ENCODE measurements at places on chromosomes 6 and 20.
A peak's percentile ranks its signal among the peaks of the same experiment; 100 is the strongest.

DNA sequence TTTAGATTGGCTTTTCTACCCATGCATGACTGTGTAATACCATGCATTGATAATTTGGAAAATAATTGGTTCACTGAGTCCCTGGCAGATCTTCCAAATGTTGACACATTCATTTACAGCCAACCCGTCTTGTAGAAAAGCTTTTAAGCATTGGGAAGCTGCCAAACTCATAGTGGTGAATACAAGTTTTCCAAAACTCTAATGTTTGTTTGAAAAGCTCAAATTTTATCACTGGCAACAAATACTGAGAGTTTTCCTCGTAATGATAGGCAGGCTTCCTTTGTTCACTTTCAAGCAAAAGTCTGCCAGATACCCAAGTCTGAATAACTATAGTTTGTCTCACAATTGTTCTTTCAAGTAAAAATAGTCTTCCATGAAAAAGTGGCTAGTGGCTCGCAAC is 143.0 kb downstream of the FIG4 start:
- no peak for DNase-seq

- no peak for DNase-seq
These were observed 270.4 kb upstream of the PLCB4 start for GRCh38 chr20:8798505-8798904.

DNA sequence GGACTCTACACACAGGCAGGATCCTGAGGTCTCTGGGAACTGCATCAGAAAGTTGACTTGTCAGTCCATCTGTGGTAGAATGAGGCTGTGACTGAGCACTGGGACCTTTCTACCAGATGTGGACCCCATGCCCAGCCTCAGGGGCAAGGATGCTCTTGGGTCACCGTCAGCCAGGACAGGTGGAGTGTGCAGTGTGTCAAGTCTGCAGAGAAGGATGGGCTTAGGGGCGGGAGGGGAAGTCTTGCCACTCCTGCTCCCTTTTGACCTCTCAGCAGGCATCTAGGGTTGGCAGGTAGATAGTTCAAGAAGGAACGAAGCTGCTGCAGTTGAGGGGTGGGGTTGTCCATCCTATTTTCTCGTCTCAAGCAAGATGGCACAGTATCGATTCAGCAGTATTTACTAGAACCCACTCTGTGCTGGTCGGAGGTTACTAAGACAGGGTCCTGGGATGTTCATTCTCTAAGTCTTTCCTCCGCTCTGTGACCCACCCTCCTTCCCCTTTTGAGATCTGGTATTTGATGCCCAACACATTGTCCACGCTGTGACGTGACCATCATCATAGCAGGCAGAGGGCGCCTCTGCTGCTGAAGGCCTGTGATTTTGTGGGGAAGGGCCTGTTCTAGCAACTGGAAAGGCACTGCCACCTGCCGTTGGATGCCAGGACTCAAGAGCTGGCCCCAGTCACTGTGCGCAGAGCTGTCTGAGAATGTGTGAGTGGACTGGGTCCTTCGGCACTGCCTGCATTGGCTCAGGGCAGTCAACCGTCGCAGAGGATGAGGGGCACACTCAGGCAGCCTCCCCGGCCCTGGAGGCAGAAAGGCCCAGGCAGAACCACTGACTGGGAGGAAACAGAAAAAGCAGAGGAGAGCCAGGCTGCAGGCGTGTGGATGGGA is 23.2 kb downstream of the RBCK1 start:
- peak; percentile 72 for DNase-seq

GRCh38 chr6:82616386-82617028 is 252.9 kb downstream of the TPBG start:
- no peak for DNase-seq

GRCh38 chr6:16684195-16684689 is 77.0 kb downstream of the ATXN1 start:
- no peak for DNase-seq

DNA sequence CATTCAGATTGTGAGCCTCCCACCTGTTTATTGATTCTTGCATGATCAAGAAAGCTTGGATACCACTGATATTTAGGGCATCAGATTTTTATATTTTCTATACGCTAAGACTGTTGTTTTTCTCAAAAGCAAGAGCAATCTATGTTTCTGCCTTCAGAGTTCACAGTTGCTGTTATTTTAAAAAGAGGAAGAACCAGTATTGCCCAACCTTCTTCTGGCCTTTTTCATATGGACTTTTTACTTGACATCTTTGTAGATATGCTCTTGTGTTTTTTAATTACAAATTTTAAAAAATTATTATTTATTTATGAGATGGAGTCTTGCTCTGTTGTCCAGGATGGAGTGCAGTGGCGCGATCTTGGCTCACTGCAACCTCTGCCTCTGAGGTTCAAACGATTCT is 28.9 kb downstream of the SLC17A5 start:
- no peak for DNase-seq

GRCh38 chr20:44157061-44157460 is 29.9 kb downstream of the JPH2 start:
- no peak for DNase-seq

GRCh38 chr20:40643891-40644290 is 45.1 kb downstream of the MAFB start:
- no peak for DNase-seq

DNA sequence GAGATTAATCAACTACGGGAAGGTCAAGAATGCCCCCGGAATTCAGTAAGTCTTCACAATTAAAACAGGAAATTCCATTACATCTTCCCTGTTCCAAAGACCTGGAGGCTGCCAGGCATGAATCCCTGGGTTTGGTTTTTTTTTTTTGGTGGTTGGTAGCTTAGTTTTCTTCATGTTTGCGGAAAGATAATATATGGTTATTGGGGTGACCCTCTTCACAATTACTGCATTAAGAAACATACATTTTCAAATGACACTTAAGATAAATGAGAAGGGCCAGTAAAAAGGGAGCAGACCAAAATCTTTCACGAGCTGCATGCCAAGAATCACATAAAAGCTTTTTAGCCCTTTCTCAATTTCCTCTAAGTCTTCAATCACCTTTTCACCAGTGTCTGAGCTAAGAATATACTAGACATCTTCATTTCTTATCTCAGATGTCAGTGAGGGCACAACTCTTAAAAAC is 64.0 kb downstream of the KIF13A start:
- DNase-seq: no peak

- DNase-seq: no peak
These were observed 11.2 kb downstream of the CCDC167 start for GRCh38 chr6:37488476-37488875.

- no peak for DNase-seq
These were observed 99.2 kb downstream of the IRAK1BP1 start for GRCh38 chr6:78966542-78966941.

DNA sequence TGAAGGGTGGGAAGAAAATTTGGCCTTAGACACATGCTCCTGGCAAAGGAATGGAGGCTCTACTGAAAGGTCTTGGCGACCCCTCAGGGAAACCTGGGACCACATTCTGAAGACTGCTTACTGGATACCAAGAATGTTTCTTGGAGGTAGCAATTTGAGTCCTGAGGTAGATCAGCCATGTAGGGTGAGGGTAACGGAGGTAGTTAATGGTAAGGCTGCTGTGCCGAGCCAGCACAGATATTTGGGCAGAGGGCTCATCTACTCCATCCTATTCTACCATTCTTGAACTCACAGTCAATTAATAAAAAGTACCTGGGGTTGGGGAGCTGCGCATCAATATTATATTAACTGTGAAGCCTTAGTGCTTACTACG is 401 bp upstream of the PHF3 start:
- DNase-seq: no peak

GRCh38 chr6:156454867-156455266 is 322.3 kb upstream of the ARID1B start:
- no peak for DNase-seq

GRCh38 chr6:157985378-157986155 is 3.9 kb downstream of the SYNJ2 start:
- no peak for DNase-seq

GRCh38 chr6:25084508-25084833 is 148.7 kb upstream of the RIPOR2 start:
- no peak for DNase-seq

DNA sequence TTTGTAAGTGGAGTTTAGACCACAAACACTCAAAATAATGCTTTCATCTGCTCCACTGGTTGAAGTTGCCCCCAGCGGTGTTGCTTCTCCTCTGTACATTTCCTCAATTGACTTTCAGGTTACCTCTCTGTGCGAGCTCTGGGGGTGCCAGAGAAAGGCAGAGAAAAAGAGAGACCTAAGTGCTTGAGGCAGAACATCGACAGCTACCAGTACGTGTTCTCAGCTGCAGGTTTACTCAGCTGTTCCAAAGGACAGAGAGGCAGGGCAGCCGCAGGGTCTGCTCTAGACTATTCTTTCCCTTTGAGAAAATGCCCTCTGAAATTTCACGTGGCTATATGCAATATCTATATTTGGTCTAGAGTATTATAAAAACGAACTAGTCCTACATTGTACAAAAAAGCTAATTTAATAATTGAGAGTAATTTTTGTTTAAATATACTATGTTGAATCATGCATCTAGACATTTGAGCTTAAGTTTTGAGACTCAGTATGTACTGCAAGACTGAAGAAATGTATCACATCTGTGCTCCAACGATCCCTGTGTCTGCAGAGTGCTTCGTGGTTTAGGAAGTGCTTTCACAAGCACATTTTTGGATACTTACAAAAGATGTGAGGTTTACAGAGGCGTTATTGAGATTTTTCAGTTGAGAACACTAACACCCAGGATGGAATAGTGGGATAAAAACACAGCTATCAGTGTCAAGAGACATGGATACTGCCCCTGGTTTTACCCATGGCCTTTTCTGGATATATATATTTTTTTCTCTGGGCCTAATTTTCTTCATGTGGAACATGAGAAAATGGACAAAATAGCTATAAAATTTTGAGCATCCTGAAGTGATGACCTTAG is 453.6 kb upstream of the FLRT3 start:
- no peak for DNase-seq

DNA sequence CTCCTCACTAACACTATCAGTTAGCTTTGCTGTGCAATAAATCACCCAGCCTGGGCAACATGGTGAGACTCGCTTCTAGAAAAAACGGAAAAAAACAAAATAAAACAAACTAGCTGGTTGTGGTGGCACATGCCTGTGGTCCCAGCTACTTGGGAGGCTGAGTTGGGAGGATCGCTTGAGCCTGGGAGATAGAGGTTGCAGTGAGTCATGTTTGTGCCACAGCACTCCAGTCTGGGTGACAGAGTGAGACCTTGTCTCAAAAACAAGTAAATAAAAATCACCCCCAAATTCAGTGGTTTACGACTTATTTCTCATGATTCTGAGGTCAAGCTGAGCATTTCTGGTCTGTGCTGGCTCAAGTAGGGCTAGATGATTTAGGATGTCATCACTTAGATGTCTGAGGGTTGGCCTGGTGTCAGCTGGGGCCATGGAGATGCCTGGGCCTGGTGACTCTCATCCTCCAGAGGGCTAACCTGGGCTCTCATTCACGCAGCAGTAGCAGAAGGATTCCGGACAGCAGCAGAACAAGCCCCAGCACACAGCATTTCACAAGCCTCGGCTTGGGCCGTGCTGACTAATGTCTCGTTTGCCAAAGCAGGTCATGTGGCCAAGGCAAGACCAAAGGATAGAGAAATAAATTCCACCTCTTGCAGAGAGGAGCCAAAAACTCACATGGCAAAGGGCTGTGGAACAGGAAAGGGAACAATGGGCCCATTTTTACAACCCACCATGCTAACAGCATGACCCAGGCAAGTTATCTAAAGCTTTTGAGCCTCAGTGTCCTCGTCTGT is 32.5 kb downstream of the MGME1 start:
- DNase-seq: no peak
